Left colon (tissue), 2 donors: ENCODE measurements at places on chromosomes 12 and 14.

GRCh38 chr14:54177019-54177418 is 219.8 kb upstream of the CDKN3 start:
- no peak for DNase-seq

GRCh38 chr12:132649226-132649945 is 30.8 kb downstream of the P2RX2 start:
- DNase-seq: peak; percentile 63

- DNase-seq: no peak
These were observed 340.9 kb downstream of the ALG10 start for GRCh38 chr12:34363050-34363673.

DNA sequence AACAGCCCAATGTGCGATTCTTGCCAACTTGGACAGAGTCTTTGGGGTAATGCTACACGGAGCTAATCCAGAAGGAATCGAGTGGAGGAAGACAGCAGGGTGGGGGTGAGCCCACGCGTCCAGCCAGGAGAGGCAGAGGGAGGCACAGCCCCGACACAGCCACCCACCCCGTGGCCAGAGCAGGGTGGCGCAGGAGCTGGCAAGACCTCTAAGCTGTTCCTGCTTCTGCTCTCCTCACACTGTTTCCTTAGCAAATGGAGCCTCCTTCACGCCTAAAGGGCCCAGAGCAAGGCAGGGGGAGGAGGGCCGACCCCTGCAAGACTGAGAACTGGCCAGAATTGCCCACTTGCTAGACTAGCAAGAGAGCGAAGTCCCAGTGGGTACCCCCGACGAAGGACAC is 91.5 kb downstream of the FBXL14 start:
- DNase-seq: no peak

GRCh38 chr12:104648756-104649155 is 192.0 kb downstream of the CHST11 start:
- DNase-seq: no peak

DNA sequence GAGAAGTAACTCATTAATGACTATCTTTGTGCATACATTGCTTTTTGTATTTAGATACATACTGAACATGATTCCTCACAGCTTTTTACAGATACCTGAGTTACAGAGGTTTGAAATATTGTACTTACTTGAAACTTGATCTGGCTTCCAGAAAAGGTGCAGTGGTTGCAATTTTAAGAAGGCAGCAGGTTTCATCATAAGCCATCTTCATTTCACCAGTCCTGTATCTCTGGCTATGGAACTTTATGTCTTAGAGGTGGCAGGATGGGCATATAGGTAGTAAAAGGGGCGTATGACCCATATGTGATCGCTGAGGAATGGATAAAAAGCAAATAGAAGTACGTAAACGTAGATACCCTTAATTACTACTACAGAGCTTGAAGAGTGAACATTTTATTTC is 13.7 kb downstream of the ZBTB1 start:
- DNase-seq: no peak

DNA sequence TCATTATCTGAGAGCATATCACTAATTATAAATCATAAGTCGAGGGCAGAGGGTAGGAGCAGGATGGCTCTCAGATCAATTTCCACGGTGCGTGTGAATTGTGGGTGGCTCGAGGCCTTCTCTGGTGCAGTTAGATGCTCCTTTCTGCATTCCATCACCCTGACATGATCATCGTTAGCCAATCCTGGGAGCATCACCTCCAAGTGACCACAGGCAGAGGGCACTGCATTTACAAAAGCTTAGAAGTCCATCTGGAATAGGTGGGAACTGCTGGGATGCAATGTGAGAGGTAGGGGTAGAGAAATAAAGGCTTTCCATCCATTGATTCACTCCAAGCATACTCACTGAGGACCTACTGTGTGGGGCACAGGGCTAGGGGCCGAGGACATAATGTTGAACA is 538.2 kb upstream of the TBX3 start:
- DNase-seq: no peak
